ENCODE measurements at places on chromosomes 16 and 17.

- no peak for DNase-seq
Measured at GRCh38 chr17:76296186-76296585, 11.9 kb downstream of the QRICH2 start.

DNA sequence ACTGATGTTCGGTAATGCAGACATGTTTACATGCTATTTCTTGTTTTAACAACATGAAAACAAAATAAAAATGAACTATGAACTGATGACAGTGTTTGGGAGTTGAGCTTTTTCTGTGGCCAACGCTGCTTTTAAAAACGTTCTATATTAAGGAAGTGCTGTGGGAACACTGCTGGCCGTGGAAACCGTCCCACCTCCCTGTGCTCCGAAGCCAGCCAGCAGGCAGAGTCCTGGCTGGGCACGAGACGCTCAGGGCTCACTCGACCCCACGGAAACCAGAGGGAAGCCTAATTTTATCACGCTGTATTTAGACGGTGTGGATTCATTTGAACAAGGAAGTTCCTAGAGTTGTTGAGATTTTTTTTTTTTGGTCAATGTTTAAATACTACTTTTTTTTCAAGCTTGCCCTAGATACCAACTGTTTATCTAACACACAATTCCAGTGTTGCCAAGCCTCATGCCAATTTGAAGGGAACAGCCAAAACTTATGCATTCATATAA, 25.8 kb downstream of the ADCY9 start:
- no peak for DNase-seq

DNA sequence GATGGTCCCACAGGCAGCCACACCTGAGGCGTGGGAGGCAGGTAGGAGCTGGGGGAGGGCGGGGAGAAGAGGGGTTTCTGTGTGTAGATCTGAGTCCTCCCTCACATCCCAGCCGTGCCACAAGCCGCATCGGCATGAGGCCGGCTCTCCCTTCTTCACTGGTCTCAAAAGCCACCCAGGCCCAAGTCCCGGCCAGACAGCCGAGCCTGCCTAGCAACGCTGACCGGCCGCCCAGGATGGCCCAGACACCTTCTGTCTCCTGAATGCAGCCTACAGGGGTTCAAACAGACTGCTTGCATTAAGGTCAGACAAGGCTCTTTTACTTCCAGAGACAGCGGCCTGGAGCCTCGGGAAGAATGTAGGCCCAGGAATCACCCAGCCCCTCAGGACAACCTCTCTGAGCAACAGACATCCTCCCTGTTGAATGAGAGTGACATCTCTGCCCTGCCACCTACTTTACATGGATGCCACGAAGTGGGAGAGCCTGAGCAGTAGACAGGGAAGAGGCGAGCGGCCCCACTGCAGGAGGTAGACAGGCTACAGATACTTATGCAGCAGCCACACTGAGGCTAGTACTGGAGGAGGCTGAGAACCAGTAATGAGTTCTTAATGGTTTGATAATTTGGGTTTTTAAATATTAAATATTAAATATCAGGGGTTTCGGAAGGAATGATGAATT, 69.6 kb downstream of the N4BP1 start:
- peak; percentile 27 for DNase-seq

DNA sequence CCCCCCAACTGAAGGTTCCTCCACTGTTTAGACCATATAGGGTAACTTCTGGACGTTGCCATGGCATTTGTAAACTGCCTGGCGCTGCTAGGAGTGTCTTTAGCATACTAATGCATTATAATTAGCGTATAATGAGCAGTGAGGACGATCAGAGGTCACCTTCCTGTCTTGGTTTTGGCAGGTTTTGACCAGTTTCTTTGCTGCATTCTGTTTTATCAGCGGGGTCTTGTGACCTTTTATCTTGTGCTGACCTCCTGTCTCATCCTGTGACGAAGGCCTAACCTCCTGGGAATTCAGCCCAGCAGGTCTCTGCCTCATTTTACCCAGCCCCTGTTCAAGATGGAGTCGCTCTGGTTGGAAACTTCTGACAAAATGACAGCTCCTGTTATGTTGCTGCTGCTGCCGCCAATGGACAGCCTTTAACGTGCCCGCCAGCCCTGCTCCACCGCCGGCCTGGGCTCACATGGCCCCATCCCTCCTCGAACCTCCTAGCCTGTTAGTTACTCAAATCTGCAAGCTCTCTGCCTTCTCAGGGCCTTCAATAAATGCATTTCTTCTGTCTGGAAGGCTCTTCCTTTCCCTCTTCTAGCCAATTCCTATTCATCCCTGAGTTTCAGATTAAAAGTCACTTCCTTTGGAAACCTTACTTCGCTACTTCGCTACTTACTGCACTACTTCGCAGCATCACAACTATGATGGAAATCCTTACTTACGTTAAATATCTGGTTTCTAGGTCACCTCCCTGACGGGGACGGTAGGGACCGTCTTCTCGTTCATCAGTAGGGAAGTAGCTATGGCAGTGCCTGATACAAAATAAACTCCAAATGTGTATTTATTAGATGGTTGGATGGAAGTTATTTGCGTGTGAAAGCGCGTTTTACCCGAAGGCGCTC, 640 bp upstream of the NAGLU start:
- DNase-seq, result no peak

- DNase-seq, result no peak
Measured at GRCh38 chr16:83336603-83337002, 471.2 kb upstream of the HSBP1 start.

- DNase-seq, result no peak
Measured at GRCh38 chr17:18257268-18257981, 1.1 kb downstream of the FLII start.

DNA sequence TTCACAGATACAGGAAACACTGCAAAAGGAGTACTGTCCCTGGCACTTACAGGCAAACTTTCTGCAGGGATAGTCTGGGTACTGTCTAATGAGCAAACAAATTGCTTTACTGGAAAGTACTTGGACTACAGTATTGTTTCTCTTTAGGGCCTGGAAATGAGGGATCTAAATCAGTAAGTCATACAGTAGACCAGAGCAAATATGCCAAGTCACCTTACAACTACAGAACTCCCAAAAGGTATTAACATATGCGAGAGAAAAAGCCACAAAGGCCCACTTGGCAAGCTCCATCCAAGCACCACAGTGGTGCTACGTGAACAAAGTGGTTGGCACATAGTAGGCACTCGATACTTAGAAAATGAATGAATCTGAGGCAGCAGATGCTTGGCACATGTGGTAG, 87.8 kb downstream of the ZZEF1 start:
- DNase-seq, result no peak

DNA sequence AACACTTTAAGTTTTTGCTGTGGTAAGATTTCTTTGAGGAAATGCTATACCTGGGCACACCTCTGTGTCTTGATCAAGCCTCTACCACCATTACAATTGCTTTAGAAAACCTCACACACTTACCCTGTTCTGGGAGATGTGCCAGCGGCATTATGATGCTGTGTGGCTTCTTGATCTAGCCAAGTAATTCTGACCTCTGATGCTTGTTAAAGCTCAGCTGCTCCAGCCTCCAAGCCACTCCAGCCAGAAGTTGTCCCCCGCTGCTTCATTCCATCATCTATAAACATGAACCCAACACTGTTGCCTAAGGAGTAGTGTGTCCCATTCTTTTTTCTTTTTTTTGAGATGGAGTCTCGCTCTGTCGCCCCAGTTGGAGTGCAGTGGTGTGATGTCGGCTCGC, 60.1 kb downstream of the CYLD start:
- DNase-seq, result no peak

DNA sequence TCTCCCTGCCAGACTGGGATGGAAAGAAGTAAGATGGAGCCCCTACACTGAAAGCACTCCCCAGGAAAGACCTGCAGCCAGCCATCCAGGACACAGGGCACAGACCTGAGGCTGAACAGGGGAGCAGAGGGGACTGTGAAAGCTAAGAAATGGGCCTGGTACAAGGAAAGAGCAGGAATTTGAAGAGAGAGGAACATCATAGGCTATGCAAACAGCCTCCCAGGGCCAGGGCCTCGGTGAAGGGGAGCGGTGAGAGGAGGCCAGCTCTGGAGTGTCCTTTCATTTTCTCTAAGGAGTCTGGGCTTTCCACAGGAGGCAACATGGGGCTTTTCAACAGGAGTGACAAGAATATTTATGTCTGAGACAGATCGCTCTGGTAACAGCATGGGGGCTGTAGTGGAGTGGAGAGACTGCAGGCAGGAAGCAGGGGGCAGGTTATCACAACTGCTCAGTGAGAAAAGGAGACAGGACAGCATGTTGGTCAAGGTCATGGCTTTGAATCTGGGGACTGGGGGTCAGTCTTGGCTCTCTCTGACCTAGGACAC, 50.1 kb downstream of the TOM1L2 start:
- DNase-seq, result no peak

GRCh38 chr16:16018705-16019104, 69.3 kb downstream of the ABCC1 start:
- no peak for DNase-seq

DNA sequence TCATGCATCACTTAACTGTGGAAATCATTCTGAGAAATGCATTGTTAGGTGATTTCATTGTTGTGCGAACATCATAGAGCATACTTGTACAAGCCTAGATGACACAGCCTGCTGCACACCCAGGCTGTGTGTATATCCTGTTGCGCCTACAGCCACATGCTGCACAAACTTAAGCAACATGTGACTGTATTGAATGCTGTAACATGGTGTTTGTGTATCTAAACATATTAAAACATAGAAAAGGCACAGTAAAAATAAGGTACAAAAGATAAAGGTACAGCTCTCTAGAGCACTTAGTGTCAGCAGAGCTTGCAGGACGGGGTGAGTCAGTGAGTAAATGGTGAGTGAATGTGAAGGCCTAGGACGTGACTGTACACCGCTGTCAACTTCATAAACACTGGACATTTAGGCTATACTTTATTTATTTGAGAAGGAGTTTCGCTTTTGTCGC, 11.9 kb downstream of the FOXK2 start:
- no peak for DNase-seq

GRCh38 chr16:84423416-84423837, 55.1 kb downstream of the ATP2C2 start:
- DNase-seq, result no peak
